Lower lobe of right lung (tissue), 2 donors: ENCODE measurements at places on chromosomes 5 and 9. TPM values are rescaled to one million over a fixed set of nuclear protein-coding genes. Genes with fewer than 3 reads are reported as not detected.

DNA sequence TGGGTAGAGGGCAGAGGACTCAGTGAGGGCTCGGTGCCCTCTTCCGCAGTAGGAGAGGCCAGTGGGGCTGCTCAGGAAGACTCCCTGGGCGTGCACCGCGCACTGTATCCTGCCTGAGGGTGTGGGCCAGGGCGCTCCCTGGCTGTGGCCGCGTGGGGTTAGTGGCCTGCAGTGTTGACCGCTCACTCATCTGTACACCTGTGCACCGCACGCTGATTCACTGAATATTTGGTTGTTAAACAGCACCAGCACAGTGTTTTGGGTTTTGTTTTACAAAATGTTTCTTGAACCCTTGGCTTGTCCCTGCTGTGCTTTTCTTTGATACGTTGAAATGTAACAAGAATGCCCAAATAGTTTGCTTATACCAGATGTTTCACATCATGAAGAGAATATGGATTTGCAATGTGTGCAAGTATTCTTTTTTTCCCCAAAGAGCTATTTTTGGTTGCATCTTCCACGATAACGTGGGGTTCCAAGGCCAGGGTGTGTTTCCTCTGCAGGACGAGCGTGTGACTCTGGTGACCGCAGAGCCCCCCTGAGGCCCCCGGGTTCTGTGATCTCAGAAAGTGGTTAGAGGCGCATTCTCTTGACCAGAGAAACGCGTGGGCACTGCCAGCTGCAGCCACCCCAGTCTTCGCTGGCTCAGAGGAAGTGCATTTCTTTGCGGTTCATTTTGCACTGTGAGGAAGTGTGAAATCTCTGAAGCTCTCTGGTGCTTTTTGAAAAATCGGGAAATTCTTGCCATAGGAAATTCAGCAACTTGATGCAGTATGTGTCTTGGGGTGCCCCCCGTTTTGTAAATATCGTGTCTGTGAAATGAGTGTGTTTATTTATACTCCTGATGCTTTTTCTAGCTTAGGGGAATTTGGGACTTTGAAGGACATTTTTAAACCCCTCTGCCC, 46.9 kb downstream of the AHRR start:
- peak; percentile 51 for DNase-seq

Gene SLCO4C1
- total RNA-seq, result 29.5 TPM

DNA sequence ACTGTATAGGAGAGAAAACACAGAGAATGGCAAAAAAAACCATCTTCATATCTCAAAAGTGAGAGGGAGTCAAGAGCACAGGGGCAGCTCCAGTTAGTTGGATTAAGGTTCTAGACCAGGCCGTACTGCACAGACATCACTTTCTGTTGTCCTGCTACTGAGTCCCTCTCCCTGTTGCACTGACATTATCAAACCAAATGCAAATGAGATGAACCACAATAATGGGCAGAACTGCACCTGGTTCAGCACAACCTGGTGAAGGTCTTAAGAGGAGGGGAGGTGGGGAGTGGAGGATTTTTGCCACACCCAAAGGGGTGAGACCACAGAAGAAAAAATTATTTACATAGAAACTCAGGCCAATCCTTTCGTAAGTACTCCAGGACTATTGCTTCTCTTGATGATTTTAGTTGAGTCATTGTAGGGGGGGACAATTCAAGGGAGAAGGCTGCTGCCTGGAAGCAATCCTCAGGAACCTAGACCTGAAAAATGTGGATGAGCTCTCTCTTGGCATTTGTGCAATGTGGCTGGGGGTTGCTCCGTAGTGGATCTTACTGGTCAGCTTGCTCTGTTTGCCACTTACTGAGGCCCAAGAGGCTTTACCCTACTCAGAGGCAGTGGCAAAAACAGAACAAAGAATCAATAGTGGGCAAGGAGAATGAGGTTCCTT, 94.5 kb upstream of the PPP1R2B start:
- DNase-seq, result no peak

- no peak for DNase-seq
These were observed 22.4 kb upstream of the FREM1 start for GRCh38 chr9:14932641-14933040.

Gene IL7R
- 168 TPM for total RNA-seq

DNA sequence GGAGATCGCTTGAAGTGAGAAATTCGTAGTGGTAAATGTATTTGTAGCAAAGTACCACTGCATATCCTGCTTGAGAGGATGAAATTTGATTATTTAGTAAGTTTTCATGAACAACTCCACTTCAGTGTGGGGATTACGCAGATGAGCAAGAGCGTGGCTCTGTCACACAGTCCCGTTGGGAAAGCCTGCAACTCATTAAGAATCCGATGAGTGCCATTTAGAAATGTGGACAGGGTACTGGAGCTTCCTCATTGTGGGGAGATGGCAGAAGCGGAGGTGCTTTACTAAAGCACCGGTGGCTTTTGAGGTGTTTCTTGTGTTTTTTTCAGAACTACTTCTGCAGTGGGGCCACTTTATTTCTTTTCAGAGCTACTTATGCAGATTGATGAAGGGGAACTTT, 1.4 kb downstream of the TJP2 start:
- DNase-seq, result no peak

Gene ADAMTS6
- 3.0 TPM for total RNA-seq

Gene RMND5B
- total RNA-seq, result 38.6 TPM

DNA sequence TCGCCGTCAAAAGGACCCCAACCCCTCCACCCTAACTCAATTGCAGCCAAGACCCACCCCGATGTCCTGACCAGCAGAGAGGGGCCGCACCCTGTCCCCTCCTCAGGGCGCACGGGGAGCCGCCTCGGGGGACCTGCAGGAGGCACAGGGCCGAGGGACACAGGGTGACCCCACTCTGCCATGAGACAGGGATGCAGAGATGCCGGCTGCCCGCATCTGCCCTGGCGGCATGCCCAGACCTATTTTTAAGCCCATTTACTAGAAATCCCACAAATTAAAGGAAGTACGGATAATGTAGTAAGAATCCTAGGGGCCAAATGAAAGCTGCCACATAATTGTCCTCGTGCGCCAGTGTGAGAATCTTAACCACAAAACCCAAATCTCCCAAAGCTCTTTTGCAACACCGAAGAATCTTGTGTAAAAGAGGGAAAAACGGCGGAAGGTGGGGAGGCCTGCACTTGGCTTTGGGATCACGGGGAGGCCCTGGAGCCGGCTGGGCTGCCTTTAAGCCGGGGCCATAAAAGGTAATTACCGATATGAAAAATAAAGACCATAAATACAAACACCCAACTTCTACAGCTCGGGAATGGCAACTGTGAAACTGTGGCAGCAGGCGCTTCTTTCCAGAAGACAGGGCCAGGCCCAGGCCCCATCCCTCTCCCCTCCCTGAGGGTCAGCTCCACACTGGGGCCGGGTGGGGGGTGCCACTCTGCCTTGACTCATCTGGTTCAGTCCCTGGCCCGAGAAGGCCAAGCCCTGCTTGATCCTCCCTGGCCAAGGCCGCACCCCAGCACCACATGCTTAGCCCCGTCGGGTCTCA, 35.0 kb downstream of the NACC2 start:
- DNase-seq, result no peak

GRCh38 chr5:1255081-1255561, 29.9 kb downstream of the SLC6A18 start:
- DNase-seq, result no peak

Gene PCDHA4
- 0.59 TPM for total RNA-seq

Gene FAM151B
- total RNA-seq, result 4.1 TPM

GRCh38 chr5:172146748-172147092, 41.3 kb downstream of the STK10 start:
- no peak for DNase-seq

GRCh38 chr5:168055141-168055683, 236.2 kb upstream of the WWC1 start:
- DNase-seq, result no peak

Gene COL23A1
- 1.2 TPM for total RNA-seq

GRCh38 chr5:108531367-108532128, 149.7 kb upstream of the FBXL17 start:
- DNase-seq, result no peak

DNA sequence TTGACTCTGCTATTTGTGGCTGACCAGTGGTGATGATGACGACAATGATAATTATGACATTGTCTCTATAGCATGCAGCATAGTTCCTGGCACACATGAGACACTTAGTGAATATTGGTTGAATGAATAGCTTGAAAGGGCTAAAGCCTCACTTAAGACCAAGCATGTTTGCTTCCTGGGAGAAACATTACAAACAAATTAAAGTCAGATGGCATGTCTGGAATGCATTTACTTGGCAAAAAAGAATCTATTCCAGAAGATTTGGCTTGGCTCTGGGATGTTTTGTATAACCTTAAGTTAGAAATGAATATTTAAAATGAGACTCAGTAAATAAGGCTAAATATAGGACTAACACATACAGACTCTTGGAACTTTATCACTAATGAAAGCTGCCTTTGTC, 21.6 kb downstream of the GAS1 start:
- DNase-seq, result no peak

Gene SMC5
- total RNA-seq, result 30.3 TPM

Gene SLC6A18
- total RNA-seq, result not detected

Gene PGM5
- total RNA-seq, result 26.3 TPM

- no peak for DNase-seq
These were observed at the start of gene IL7R for GRCh38 chr5:35856765-35857351. Gene IL7R, plus strand, starts transcription at chr5:35856891. Its CDS starts 87 bp downstream, at chr5:35856978.

DNA sequence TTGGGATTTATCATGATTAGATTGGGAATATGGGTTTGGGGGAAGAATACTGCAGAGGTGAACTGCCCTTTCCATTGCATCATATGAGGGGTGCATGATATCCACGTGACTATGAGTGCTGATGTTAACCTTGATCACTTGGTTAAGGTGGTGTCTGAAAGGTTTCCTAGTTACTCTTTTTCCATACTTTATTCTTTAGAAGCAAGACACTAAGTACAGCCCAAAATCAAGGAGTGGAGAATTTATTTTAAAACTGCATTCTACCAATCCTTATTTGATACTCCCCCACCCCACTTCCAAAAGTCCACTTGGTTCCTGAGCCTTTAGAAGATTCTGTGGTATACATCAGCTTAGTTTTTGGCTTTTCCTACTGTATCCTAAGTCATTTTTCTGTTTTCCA, 20.3 kb upstream of the STOM start:
- no peak for DNase-seq

Gene NEURL1B
- 24.8 TPM for total RNA-seq

- no peak for DNase-seq
These were observed 141.7 kb downstream of the GADD45G start for GRCh38 chr9:89746385-89747116.

Gene TSSK1B
- total RNA-seq, result not detected

- no peak for DNase-seq
These were observed 201.7 kb upstream of the TAS2R1 start for GRCh38 chr5:9831823-9832222.

GRCh38 chr5:177123789-177124485, 9.6 kb upstream of the NSD1 start:
- DNase-seq, result no peak

DNA sequence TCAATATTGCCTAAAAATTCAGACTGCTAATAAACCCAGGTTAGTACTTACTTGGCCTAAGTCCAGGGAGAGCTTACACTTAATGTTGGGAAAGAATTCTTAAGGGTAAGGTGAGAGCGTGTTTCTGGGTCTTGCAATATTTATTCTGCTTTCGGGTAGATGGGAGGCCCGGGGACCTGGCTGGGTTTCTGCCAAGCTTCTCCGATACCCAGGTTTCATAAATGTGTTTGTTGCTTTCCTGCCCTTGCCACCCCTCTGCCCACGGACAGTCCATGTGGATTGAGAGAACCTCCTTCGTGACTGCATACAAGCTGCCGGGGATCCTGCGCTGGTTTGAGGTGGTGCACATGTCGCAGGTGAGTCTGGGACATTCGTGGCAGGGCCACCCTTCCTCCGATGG, 48.4 kb upstream of the FOXI1 start:
- DNase-seq, result peak; percentile 66

DNA sequence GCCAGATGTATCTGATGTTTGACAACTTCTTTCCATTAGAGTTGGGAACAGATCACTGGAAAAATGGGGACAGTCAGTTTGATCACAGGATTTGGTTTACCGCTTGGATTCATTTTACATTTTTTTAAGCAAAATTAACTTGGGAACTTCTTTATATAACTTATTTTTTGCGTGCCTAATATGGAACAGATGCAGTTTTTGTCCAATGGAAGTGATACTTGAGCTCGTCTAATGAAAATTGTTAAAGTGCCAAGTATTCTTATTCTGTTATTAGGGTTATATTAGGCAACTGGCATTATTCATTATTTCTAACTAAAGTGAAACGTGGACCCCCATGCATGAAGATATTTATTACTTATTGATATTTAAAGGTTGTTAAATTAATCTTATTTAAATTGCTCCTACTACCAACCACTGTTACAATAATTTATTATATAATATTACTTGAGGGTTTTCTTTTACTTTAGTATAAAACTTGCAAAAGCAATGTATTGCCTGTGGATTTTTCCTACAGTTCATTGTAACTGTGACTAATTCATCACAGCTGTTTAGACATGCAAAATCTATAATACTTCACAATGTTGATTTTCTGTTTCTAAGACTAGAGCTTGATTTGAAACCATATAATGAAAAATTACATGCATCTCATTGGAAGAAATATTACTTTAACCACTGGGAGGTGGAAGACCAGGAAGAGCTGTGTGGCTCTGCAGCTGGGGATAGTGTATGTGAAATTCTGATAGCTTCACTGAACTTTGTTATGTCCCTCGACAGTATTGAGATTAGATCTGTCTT, 787.3 kb upstream of the WWC1 start:
- DNase-seq, result no peak

- no peak for DNase-seq
These were observed 30.2 kb downstream of the SNX18 start for GRCh38 chr5:54547711-54548250.

DNA sequence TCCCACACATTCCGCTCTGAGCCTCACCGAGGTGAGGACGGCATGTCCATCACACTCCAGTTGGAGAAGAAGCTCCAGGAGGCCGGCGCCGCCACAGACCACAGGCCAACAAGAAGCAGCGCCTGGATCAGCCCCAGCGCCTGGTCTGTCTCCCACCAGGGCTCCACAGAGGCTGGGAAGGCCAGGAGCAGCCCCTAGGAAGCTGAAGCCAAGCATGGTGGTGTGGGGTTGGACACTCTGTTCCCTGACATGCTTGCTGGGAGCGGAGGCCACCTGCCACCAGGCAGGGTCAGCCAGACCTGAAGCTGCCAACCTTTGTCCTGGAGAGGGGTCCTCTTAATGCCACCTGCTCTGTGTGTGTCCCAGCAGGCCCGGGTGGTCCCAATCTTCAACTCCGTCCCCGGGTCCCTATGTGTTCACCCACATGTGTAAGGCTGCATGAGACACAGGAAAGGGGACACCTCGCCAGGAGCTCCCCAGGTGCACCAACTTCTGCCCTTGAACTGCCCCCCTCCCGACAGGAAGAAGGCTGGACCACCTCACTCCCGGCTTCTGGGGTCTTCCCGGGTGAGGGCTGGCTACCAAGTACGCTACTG, 140.1 kb upstream of the PPP1R26 start:
- peak; percentile 26 for DNase-seq

Gene LRRC70
- 1.1 TPM for total RNA-seq

DNA sequence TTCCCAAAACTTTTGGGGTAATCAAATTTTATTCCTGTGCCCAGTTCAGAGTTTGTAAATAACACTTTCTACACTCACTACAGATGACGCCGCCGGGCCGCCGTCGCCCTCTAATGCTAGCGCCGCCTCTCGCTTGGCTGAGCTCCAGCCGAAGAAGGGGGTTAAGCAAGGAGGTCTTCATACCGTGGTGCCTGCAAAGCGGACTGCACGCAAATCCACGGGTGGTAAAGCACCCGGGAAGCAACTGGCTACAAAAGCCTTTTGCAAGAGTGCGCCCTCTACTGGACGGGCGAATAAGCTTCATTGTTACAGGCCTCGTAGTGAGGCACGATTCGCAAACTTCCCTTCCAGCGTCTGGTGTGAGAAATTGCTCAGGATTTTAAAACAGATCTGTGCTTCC, 280.4 kb downstream of the MEF2C start:
- no peak for DNase-seq

- no peak for DNase-seq
These were observed 301.0 kb upstream of the KCNN2 start for GRCh38 chr5:114060866-114061265.
